ENCODE measurements at places on chromosomes 11 and 22. TPM values are rescaled to one million over a fixed set of nuclear protein-coding genes. Genes with fewer than 3 reads are reported as not detected.

- DNase-seq, result peak; percentile 20
Observed at GRCh38 chr22:16955678-16956210, 52.3 kb downstream of the GAB4 start.

DNA sequence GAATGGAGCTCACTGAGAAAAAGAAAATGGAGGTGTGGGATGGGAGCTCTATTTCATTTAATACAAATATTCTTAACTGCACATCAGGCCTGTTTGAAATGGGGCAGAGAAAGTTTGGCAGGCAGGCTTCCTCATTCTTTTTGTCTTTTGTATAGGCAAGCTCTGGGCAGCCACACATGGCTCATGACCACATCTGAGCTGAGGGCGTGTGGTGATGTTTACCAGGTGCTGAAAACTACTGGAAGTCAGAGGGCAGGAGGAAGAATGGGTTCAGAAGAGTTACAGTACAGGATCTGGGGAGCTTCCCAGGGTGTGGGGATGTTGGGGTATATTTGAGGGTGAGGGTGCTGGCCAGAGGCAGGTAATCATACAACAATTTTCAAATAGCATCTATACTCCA, 66.3 kb upstream of the NAV2 start:
- DNase-seq, result no peak

DNA sequence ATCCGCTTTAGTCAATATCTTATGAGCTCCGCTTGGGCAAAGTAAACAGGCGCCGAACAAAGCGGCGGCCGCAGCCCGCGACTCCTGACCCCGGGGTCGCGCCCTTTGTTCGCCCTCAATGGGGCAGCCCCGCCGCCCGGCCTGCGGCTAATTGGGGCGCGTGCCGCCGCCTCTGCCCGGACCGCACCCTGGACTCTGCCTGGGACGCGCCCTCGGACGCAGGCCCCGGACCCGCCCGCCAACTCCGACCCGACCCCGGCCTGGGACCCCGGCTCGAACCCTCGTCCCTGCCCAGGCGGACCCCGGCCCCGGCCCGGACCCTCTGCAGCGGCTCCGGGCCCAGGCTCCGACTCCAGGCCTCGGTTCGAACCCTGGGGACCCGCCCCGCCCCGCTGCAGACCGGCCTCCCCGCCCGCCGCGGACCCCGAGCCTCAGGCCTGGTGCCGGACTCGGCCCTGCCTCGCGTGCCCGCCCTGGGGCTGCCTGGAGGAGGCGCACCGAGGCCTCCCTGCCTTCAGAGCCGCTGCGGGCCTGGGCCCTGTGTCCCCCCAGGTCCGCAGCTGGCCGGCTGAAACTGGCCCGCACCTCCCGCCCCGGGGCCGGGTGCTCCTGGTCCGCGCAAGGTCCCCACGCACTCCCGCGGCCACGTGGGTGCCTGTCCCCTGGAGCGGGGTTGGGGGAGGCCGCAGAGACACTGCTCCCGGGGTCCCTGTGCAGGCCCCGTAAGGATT, 84.7 kb upstream of the WNT7B start:
- no peak for DNase-seq

GRCh38 chr22:44805711-44806110, 53.3 kb downstream of the ARHGAP8 start:
- no peak for DNase-seq

OR51B4 gene
- 0.59 TPM for polyA plus RNA-seq

Data from left renal cortex interstitium (tissue), 4 donors.